BJ (cell line): ENCODE measurements at places on chromosomes 2 and 18. TPM values are rescaled to one million over a fixed set of nuclear protein-coding genes. Genes with fewer than 3 reads are reported as not detected.

- no peak for DNase-seq
Measured at GRCh38 chr2:218369330-218369729, 12.7 kb downstream of the CATIP start.

GRCh38 chr2:33186937-33187336 lies 240.2 kb downstream of the LTBP1 start:
- DNase-seq, result no peak

DNA sequence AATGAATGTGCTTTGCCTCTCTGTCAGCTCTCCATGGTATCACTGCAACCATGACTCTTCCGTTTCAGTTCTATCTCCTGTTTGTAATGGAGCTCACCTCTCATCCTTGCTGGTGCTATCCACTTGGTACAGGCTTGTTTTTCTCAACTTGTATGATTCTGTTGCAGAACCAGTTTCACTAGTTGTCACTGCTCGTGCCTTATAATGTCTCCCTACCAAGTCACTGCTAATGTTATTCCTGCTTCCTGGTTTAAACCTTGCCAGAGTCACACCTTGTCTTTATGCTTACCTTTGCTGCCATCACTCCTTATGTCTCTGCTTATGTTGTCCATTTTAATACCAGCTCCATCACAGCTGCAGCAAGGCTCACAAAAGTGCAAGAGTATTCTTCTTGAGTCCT lies 1191.0 kb upstream of the LRRTM1 start:
- DNase-seq, result no peak

DNA sequence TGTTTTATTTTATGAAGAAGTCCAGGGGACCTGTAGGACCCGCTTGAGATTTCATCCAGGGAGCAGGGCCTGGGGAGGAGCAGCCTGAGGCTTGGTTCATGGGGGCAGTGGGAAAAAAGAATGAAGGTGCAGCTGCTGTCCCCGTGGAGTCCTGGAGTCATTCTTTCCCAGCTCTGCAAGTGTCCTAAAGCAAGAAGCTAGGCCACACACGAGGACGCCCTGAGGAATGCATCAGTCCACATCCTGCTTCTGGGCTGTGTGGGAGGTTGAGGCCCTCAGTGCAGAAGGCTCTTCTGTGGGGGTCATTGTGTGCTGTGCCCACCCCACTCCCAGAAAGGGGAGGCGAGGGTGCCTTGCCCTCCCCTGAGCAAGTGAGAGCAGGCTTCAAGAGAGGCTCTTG lies 179.9 kb upstream of the HS6ST1 start:
- no peak for DNase-seq

- DNase-seq, result no peak
Measured at GRCh38 chr2:213089438-213089837, 62.0 kb downstream of the IKZF2 start.

- no peak for DNase-seq
Measured at GRCh38 chr18:57930476-57930875, 113.5 kb upstream of the NEDD4L start.

GRCh38 chr2:15134957-15135356 lies 426.2 kb downstream of the NBAS start:
- no peak for DNase-seq

The MGAT4A gene
- polyA plus RNA-seq, result 0.06 TPM in 1 of 2 replicates, not detected in the other

The DNAJC5G gene
- polyA plus RNA-seq, result not detected in 2 replicates

The CKAP2L gene
- 3.3 and 6.4 TPM in 2 replicates for polyA plus RNA-seq
